ENCODE measurements at places on chromosomes 4 and X.

- DNase-seq: no peak
Measured at GRCh38 chr4:111671756-111672155, 473.5 kb upstream of the FAM241A start.

DNA sequence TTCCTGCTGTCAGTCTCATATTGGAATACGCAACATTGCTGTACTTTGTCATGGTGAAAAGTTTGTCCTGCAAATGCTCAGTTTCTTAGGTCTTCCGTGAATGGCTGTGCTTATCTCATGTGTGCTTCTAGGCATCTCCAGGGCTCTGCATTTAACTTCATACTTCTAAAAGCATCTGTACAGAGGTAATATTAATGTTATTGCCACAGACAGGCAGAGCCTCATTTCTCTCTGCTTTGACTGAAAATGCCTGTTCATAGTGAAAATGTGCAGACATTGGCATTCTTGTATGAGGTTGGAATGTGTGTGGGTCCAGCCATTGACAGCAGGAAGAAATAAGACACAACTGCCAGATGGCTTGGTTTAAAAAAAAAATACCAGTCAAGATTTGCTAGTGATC is 140.1 kb upstream of the TTC29 start:
- no peak for DNase-seq

GRCh38 chr4:90857081-90857820 is 730.1 kb downstream of the CCSER1 start:
- no peak for DNase-seq

DNA sequence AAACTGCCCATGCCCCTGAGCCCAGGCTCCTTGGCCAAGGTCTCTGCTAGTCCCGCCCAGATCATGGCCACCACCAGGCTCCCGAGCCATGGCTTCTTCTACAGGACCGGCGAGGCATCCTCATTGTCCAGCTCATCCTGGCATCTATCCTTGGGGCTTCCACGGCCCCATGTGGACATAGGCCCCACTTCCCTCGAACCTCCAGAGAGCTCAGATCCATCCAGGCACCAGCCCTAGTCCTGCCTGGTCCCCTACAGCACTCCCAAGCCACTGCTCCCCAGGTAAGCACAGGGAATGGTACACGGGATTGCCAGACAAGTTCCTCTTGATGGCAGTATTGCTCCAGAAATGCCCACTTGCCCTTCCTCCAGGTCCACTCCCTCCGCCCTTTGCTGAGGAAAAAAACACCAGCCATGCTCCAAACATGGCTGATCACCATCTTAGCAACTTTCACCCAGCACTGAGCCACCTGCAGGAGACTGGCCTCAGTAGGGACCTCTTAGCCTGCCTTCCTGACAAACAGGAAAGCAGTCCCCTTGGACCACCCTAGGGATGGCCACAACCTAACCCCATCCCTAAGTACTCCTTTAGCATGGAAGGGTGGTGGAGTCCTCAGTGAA is 272.1 kb upstream of the AGTR2 start:
- DNase-seq: peak; percentile 24

DNA sequence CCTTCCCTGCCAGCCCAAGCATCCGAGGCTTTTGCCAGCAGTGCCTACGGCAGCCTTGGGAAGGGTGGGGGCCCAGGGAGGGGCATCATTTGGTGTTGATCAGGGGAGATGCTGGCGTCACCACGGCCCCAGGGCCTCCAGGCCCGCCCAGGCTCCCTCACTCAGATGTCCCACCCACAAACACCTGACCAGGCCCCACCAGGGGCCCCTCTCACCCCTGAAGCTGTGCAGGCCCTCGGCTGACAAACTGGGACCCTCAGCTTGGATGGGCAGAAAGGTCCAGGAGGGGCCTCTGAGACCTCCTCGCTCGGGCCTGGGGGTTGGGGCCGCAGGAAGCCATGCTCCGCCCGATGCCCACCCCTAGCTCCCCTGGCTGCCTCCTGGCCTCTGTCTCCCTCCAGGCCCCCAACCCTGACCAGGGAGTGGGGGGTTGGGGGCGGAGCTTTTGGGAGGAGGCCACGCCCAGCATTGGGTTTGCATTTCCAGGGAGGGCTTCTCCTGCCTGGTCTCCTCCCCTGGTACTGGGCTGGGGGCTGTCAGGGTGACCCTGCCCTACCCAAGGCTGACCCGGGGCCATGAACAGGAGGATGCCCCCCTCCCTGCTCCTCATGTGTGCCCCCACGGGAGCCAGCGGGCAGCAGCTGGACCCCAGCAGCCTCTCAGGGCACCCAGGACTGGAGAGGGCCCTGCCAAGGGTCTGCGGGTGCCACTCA is 33.4 kb upstream of the SPON2 start:
- DNase-seq: no peak

- no peak for DNase-seq
Measured at GRCh38 chr4:73589887-73590801, 30.1 kb downstream of the RASSF6 start.

All from stimulated activated CD8-positive, alpha-beta memory T cell treated with anti-CD3 and anti-CD28 coated beads, Interleukin-15, amount 100 ng/mL, for 48 hours (primary cell).